ENCODE measurements at places on chromosomes 16 and 17. TPM values are rescaled to one million over a fixed set of nuclear protein-coding genes. Genes with fewer than 3 reads are reported as not detected.

The OTOA gene
- polyA plus RNA-seq, result not detected

The SEC14L5 gene
- polyA plus RNA-seq, result 0.15 TPM

The ACAP1 gene
- polyA plus RNA-seq, result 6.2 TPM

The SEPTIN12 gene
- not detected for polyA plus RNA-seq

- no peak for DNase-seq
These were observed 56.7 kb upstream of the MED9 start for GRCh38 chr17:17420082-17420481.

GRCh38 chr17:77163001-77163400 lies 22.2 kb downstream of the SEC14L1 start:
- peak; percentile 38 for DNase-seq

DNA sequence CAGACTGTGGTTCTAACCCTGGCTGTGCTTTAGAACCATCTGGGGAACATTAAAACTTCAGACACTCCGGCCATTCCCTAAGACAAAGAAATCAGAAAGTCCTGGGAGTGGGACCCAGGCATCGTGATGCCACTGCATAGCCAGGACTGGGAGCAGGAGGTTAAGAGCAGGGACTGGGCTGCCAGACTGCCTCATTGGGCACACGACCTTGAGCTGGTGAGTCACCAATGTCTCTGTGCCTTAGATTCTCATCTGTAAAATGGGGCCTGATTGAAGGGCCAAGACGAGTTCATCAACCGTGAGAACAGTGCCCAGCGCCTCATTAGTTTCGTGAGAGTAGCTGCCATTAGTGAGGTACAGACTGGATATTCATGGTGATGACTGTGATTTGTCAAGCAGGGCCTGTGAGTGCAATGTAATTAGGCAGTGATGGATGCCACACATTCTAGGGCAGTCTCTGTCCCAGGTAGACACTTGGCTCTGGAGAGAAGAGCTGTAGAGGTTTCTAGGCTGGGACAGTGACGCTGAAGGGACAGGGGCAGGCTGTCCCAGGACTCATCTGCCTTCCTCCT lies 196.8 kb downstream of the NTN1 start:
- DNase-seq, result no peak

- no peak for DNase-seq
These were observed 17.0 kb downstream of the RAB40B start for GRCh38 chr17:82681547-82681946.

DNA sequence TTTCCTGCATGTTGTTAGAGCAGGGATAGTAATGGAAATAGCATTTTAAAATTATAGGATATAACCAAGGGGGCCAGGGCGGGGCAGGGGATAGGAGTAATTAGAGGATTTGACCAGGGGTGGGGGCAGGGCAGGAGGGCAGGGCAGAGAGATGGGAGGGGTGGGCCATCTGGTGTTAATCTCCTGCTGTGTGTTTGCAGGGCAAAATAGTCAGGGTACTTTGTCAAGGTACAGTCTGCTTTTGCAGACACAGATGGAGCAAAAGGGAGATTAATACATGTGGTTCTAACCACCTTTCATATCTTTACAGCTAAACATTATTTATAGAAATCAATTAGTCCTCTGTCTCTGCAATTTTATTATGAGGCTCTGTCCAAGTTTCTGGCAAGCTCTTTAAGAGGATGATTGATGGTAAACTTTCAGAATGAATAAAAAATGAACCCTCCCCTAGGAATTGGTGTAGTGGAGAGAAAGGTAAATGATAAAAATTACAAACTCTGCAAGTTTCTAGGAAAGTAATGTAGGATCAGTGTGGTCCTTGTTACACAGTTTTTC lies 6.6 kb downstream of the ANKFN1 start:
- DNase-seq, result no peak

Measured in stomach (tissue), 19 donors.